RCC 7860 (cell line): ENCODE measurements at places on chromosomes 12 and 14.

- no peak for DNase-seq
Measured at GRCh38 chr12:77923882-77924281, 93.2 kb downstream of the NAV3 start.

GRCh38 chr12:76714861-76715260 lies 49.1 kb upstream of the ZDHHC17 start:
- DNase-seq = no peak

DNA sequence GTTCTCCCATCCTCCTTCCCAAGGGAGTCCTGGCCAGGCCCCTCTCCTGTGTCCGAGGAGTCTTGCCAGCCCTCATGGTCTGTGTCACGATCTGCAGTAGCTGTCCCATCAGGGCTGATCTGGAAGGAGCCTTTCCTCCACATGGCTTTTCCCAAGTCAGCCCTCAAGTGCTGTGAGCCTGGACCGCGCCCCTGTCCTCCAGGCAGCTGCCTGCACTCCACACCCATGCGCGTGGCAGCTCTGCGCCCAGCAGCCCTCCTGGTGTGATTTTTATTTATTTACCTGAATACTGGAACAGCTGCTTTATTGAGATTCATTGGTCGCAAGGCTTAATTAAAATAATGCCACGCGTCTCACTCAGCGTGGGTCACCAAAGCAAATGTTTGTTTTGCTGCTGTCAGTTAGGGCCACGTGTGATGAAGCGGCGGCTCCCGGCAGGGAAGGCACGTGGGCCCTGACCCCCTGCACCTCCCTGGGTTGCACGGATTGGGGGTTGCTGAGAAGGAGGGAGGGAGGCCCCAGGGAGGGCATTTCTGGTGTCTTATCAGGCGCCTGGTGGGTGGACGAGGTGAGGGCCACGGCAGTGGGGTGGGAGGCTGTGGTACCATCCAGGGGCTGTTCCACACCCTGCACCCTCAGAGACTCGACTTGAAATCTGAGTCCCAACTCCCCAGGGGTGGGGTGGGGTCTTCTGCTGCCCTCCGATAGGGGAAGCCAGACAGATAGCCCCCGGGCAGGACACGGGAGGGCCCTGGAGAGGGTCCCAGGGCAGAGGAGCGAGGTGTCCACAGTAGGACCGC lies 206.3 kb upstream of the C14orf180 start:
- no peak for DNase-seq

GRCh38 chr14:32434880-32435279 lies 105.8 kb downstream of the AKAP6 start:
- no peak for DNase-seq

DNA sequence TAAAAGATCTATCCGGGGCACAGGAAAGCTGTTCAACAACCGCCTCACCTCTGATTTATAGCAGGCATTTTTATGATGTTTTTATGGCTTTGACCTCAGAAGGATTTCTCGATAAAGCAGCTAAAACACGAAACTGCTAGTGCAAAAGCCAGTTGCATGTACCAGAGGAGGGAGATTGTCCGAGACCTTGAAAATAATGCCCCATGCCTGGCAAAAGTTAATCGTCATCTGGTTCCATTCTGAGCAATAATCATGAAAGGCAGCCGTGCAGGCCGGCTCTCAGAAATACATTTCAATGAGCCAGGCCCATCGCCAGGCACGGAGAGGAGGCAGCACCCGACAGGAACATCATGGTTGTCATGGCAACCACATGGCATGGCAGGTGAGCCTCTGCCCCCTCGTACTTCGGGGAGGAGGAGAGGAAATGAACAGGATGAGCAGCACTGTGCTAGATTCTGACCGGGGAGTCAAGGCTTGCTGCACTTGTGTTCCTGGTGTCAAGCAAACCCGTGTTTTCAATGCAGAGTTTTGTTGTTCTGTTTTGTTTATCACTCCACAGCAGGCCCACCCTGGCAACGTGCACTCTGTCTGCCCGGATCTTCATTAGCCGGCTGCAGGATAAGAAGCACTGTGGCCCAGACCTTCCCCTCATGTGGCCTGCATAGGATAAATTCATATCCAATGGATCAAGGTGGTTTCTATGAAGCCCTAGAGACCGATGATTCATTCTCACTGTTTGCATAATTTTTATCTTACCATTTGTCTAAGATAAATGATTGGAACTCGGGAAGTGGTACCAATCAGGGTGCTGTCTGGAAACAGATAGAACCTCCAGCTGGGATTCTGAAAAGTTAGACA lies 160.2 kb downstream of the RIMBP2 start:
- DNase-seq = no peak

DNA sequence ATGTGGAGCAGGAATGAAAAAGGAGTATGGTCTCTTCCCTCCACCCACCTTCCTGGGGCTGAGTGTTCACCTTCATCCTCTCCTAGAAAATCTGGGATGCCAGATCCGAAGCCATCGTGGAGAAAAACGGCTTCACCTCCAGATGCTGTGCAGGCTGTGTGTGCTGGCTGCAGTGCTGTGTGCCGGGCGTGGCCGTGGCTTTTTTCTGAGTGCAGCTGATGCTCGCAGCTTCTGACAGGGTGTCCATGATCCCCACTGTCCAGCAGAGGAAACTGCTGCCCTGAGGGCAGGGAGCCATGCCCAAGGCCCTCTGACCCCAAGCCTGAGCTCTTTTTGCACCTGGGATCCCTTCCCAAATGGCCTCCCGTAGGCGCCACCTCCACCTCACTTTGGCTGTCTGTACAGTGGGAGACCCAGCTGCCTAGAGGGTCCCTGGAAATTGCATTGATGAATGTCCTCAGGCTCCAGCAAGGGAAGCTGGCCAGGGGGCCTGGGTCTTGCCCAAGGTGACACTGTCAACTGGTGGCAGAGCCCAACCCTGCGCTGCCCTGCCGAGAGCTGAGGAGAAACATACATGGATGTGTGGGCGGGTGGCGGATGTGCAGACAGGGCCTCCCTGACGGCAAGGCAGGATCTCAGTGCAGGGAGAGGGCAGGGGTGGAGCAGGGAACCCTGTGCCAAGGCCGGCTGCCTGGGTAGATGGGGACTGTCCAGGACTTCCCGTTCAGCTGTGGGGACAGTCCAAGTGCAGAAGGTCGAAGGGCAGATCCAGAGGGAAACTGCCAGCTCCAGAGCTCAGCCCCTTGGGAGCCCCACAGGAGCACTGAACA lies 53.3 kb downstream of the BEGAIN start:
- no peak for DNase-seq

- no peak for DNase-seq
Measured at GRCh38 chr14:99188731-99189191, 83.2 kb downstream of the BCL11B start.

DNA sequence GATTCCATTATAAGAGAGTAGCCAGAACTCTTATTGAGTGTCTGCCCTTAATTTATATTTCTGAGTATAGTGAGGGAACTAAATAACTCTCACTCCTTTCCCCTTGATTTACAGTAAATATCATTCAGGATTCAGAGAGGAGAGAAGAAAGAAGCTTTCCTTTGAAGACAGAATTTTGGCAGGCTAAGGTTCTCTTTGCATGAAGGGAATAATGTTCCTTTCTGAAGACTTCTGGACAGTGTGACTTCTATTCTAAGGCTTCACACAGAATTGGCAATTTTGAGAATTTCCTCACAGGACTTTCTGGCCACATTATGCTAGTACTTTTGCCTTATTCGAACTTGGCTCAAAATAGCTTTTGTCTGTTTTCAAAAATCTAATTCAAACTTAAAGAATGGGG lies 352.2 kb upstream of the FBXO33 start:
- no peak for DNase-seq

DNA sequence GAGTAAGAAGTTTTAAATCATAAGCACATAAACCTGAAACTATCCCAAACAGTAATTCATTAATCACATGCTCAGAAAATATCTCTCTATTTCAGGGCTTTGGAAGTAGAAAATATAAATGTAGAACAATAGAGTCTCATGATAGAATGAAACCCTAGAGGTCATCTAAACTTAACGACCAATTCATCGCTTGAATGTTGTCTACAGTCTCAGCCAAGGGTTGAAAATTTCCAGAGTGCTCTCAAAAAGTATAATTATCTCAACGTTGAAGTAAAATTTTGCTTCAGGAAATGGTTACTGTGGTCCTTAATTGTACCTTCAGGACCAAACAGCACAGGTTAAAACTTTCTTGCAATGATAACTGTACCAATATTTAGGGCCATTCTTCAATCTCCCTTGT lies 1053.6 kb upstream of the SEL1L start:
- DNase-seq = no peak

- DNase-seq = no peak
Measured at GRCh38 chr14:101062065-101062450, 158.5 kb upstream of the RTL1 start.

GRCh38 chr12:62848418-62848817 lies 86.5 kb downstream of the PPM1H start:
- DNase-seq = peak; percentile 98

GRCh38 chr14:33704481-33704880 lies 246.4 kb downstream of the EGLN3 start:
- DNase-seq = no peak

DNA sequence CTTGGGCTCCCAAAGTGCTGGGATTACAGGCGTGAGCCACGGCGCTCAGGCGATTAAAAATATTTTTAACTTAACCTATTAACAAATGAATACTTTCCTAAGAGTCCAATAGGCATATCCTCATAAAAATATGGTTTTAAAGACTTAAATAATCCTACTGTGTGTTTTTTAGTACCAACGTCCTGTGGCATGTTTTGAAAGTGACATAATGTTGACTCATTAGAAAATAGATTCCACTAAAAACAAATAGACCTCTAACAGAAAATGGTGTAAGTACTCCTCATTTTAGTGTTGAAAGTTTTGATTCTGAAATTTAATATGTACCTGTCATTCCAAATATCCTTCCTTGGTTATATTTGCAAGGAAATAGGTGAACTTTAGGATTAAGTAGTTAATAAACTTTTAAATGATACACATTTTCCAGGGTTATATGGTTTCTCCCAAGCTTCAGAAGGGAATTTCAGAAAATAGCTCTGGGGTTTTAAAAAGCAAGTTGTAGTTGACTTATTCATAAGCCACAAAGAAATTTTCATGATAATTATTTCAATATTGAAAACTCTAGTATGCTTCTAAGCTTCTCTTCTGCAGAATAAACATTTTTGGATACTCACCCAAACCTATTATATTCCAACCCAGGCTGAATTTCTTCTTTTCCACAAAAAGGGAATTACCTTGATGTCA lies 12.1 kb upstream of the LUM start:
- DNase-seq = no peak

GRCh38 chr14:97416550-97416949 lies 619.4 kb downstream of the VRK1 start:
- DNase-seq = no peak

- DNase-seq = no peak
Measured at GRCh38 chr12:73833746-73834145, 703.9 kb upstream of the ATXN7L3B start.

DNA sequence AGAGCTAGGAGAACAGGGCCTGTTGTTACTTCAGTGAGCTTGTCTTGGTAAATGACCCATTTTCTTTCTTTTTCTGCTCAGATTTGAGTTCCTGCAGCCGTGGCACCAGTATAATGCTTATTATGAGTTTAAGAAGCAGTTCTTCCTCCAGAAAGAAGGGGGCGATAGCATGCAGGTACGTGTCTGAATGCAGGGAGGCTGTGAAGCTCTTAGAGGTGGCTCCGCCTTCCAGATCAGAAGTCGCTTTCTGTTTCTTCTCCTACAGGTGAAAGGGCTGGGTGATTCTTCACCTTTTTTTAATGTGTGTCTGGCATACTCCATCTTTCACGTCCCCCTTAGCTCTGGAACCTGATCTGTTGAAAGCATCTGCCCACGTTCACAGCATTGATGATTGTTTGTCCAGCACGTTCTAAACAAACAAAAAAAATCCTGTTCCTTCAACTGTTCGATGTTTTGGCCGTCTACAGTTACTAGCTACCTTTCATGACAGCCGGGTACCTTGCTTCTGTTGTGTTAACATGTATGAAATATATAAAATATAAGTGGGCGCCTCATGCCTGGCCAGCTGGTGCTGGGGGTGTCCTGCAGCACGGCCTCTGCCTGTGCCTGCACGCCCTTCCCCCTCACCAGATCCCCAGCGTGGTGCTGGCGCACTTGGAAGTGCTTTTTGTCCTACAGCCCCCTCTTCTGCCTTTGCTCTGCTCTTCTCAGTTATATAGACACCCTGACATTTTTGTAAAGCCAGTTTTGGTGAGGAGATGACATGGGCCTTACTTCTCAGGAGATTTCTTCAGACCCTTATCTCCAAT lies 44.6 kb downstream of the SFSWAP start:
- peak; percentile 10 for DNase-seq

DNA sequence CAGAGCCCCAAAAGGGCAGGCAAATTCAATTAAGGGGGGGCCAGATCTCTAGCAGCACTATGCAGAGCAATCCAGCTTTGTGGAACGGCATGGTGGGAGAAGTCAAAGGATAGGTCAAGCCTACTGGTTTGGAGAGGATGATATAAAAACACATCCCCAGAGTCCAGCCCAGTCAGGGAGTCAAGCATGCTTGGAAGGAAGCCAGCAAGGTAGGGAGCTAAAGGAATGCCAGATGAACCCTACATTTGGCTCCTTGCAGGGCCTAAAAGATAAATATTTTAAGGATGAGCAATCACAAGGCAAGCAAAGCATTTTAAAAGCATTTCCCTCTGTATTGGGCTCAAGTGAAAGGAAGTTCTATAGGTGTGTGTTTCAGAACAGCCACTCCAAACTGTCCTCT lies 21.4 kb downstream of the KCTD10 start:
- DNase-seq = no peak

DNA sequence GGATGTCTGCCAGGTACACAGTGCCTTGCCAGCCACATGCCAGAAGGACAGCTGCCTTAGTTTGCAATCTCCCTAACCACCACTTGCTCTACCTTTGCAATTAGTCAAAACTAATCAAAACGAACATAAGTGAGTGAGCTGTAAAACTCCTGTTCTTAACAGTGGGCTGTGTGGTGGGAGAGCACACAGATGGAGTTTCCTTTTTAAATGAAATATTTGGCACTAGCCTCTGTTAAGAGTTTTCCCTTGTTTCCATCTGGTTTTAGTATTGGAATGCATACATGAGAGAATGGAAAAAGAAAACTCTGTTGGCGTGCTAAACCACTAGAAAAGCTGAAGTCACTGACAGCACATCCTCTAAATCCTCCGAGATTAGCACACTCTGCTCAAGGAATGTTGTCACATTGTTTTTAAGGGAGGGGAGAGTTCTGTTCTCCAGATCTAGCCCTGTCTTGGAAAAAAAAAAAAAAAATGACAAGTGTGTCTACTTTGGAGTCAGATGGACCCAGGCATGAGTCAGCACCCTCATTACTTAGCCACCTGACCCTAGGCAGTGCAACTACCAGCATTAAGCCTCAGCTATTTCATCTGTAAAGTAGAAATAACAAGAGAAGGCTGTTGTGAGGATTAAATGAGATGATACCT lies 83.9 kb downstream of the STXBP6 start:
- peak; percentile 57 for DNase-seq

DNA sequence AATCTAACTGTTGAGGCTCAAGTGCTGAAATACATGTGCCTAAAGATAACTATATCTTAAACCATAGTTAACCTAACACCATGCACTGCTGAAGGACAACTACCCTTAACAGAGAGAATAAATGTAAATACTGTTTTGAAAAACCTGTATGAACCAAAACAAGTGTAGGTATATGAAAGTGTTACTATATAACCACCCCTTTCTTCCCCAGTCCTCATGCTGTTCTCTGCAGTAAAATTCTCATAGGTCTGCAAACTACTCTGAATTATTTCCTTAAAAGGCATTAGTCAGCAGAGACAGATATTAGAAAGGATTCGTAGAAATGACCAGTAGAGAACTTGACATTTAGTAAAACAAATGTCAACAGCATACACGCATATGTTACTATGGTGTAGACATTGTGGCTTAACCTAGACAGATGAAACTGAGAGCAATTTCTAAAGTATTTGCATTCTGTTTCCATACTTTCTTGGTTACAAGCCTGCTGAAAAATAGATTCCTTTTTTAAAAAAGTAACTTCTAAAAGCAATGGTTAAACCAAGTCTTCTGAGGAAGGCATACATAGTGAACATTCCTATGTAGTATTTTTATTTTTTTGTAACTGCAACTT lies 13.9 kb downstream of the CSRP2 start:
- DNase-seq = no peak
